Esophagus squamous epithelium (tissue), 5 donors: ENCODE measurements at places on chromosomes 2 and 18.

GRCh38 chr18:10231220-10231619 lies 223.2 kb upstream of the APCDD1 start:
- DNase-seq = no peak

GRCh38 chr18:9530226-9531009 lies 55.1 kb downstream of the RALBP1 start:
- no peak for DNase-seq

DNA sequence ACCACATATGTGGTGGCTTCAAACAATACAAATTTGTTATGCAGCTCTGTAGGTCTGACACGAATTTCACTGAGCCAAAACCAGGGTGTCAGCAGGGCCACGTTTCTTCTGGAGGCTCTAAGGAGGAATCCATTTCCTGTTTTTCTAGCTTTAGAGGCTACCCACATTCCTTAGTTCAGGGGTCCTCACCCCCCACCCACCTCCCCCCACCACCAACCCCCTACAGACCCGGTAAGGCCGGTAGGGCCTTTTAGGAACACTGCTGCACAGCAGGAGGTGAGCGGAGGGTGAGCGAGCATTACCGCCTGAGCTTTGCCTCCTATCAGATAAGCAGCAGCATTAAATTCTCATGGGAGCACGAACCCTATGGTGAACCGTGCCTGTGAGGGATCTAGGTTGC lies 10.6 kb upstream of the SLC39A10 start:
- DNase-seq = no peak

- no peak for DNase-seq
These were observed 71.6 kb upstream of the RFX8 start for GRCh38 chr2:101546376-101547058.

DNA sequence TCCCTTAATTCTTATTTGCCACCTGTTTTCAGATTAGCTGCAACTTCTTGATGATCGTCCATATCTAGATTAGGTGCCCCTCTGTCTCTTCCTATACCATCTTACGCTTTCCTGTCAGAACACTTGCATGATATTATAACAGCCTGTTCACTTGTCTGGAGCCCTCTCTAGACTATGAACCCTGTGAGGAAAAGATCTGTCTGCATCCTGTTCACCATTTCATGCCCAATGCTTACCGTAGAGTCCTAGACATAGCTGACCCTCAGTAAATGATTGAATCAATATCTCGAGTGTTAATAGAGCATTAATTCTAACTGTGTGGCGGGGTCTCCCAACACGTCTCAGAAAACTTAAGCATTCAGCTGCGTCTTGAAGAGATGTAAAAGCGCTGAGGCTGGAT lies 31.8 kb upstream of the TMEM17 start:
- no peak for DNase-seq

GRCh38 chr2:239259173-239259572 lies 141.6 kb downstream of the HDAC4 start:
- no peak for DNase-seq

DNA sequence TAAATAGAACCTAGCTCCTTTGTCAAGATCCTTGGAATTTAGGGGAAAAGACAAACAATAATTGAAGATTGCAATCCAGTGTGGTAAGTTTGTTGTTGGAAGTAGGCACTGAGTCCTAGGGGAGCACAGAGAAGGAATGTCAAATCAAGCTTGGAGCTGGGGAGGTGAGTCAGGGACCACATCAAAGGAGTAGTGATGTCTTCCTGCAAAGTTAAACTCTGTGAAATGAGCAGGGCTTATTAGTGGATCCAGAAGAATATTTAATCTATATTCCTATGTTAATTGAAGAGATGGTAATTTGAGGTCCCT lies 41.7 kb upstream of the NABP1 start:
- DNase-seq = no peak

DNA sequence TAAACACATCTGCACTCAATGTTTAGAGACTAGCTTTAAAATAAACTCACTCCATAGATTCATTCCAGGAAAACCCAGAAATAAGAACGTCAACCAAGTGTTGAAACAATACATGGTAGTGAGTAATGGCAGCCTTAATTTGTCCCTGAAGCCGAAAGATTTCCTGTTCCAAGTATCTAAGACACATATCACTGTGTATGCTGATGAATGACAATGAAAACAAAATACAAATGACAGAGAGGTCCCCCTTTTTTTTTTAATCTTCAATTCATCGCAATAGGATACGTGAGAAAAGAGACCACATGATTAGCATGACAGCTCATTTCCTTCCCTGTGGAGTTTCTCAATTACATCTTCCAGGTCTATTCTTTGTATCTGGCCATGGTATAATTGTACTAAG lies 160.5 kb upstream of the STK17B start:
- DNase-seq = no peak

DNA sequence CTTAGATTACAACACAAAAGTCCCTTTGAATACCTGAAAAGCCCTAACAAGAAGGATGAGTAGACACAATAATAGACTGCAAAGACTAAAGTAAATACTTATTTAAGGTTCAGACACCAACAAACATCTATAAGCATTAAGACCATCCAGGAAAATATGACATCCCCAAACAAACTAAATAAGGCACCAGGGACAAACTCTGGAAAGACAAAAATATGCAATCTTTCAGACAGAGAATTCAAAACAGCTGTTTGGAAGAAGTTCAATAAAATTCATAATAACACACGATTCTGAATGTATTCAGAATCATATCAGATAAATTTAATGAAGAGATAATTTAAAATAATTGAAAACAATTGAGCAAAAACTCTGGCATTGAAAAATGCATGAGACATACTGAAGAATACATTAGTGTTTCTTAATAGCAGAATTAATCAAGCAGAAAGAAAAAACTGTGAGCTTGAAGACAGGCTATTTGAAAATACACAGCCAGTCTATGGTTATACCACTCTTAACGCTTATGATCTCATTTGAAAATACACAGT lies 1388.8 kb downstream of the DSC3 start:
- no peak for DNase-seq

DNA sequence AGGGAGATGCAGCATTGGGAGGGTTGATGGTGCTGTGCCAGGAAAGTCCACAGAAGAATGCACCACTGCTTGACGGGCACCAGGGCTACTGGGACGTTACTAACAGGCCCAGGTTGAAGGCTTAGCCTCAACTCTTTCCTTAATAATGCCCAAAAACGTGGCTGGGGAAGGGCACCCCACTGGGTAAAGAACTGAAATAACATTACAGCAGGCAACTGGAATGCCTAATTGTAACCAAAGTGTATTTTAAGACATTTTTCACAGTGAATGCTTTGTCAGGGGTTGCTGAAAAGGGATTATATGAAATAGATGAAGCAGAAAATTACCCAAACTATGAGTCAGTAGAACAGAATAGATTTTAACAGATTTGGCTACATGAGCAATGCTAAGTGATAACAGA lies 191.3 kb downstream of the CMPK2 start:
- no peak for DNase-seq

DNA sequence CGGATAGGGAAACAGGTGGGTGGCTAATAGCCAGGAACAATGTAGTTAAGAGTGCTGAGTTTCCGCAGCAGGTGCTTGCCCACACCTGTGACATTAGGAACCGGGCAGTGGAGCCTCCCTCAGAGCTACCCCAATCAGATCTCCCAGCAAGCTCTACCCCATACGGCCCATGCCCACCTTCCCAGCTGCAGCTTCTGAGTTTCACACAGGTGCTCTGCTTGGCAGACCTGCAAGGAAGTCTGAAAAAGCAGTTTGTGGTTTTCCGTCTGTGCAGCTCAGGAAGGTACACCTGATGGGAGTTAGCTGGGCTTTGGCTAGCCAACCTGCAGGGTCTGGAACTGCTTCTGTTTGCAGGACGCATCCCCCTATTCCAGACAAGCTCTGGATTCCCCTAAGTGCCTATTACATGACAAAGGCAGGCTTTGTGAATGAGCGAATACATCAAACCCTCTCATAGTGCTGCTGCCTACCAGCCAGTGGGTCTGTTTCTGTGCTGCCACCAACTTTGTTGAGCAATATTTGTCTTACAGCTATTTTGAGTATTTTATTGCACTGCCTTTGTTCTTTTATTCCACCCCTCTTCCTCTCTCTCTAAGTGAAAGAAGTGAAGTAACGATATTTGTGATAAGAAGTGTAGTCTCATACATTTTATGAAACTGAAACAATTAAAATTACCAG lies 24.7 kb upstream of the CEP68 start:
- no peak for DNase-seq

- DNase-seq = no peak
These were observed 21.4 kb downstream of the SFXN5 start for GRCh38 chr2:73050121-73050545.

DNA sequence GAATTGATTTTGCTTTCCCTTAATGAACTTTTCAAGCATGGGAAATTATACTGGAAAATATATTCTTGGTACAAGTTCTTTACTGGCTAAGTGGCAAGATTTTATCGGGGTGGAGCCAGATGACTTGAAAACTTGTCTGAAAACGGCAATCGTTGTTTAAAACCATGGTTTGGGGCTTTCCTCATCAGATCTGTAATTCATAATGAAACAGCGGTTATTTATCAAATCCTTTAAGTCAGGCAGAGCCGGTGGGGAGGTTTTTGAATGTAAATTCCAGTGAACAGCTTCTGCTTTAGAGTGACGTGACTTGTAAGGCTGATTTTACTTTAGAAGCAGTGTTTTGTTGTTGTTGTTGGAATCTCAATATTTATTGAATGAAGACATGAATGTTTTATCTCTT lies 2.6 kb downstream of the SEC11C start:
- DNase-seq = no peak

GRCh38 chr2:223865907-223866508 lies 28.6 kb upstream of the AP1S3 start:
- DNase-seq = no peak

- no peak for DNase-seq
These were observed 31.2 kb upstream of the TBR1 start for GRCh38 chr2:161384864-161385263.

DNA sequence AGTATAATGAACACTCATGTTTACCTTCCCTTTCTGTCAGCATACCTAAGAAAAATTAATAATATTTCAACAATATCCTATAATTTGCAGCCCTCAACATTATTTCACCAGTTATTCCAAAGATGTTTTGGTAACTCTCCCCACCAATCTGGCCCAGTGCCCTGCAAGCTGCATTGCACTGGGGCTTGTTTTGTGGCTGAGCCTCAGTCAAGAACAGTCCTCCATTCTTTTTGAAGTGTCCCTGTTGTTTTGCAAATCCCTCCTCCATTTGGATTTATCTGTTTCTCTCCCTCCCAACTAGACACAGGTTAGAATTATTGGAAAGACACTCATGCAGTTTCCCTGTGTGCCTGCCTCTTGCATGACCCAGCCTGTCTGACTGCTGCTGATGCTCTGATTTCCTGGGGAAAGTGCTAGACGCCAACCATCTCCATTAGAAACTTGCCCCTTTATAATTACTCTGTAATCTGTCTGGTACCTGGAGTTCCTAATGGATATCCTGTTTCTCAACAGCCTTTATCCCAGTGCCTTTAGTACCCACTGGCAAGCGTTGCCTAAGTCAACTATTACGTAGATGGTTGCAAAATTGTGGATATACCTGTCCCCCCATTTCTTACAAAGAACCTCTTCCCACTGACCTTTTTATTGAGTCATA lies 60.2 kb downstream of the EIF5B start:
- DNase-seq = no peak

- no peak for DNase-seq
These were observed 564 bp downstream of the GCC2 start for GRCh38 chr2:108449410-108450130.

GRCh38 chr2:230227216-230227615 lies 1.7 kb downstream of the SP140 start:
- DNase-seq = no peak

- DNase-seq = no peak
These were observed 75.9 kb downstream of the TMEM163 start for GRCh38 chr2:134642938-134643337.

- no peak for DNase-seq
These were observed 77.1 kb downstream of the HS1BP3 start for GRCh38 chr2:20573620-20574422.

DNA sequence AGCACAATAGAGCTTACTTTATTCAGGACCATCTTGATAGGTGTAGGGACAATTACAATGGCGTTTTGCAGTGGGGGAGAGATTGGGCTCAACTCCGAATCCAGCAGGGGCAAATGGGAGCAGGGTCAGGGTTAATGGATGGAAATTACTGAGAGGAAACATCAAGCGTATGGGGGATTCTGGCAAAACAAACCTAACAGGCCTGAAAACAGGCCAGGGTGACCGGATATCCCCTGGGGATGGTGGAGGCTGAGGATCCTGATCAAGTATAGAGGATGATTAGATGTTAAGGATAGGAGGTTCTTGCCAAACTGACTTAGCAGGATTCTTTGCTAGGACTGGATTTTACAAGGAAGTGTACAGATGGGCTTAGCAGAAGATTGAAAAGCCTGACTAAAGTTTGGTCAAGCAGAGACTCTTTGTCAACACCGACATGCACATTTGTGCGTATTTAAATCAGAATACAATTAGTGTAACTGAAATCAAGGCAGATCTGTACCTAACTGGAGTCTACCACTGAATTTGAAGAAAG lies 54.5 kb upstream of the GPR45 start:
- no peak for DNase-seq

GRCh38 chr2:15259356-15259756 lies 301.8 kb downstream of the NBAS start:
- no peak for DNase-seq

- no peak for DNase-seq
These were observed 45.1 kb downstream of the TET3 start for GRCh38 chr2:74029714-74030397.

DNA sequence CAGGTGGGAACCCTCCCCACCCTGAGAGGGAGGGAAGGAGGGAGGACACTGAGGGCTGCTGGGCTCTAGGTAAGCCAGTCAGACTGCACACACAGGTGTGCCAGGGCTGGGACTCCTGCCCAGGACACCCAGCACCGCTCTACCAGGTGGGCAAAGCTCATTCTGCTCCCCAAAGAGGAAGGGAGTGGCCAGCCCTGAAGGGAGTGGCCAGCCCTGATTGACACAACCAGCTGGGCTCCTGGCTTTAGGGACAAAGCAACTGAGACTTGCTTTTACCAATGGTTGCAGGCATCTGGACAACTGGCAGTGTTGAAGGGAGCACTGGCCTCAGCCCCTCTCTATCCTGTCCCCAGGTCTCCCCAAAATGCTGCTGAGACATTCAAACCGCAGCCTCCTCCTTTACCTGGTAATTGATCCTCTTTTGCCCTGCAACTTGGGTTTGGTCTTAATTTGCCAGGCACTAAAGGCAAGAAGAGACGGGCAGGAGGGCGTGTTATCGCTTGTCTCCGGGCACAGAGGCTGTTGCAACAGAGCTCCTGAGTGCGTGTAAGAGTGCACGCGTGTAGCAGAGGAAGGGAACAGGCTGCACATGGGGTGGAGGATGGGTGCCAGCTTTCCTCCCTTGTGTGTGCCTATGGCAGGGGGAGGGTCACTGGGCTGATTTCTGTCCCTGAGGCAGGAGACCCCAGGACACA lies 14.5 kb upstream of the FOSL2 start:
- DNase-seq = no peak

GRCh38 chr2:138177693-138178092 lies 213.4 kb downstream of the HNMT start:
- DNase-seq = no peak

- no peak for DNase-seq
These were observed 284.8 kb downstream of the MREG start for GRCh38 chr2:215728504-215729065.
